ENCODE measurements at places on chromosomes 13 and 19.

DNA sequence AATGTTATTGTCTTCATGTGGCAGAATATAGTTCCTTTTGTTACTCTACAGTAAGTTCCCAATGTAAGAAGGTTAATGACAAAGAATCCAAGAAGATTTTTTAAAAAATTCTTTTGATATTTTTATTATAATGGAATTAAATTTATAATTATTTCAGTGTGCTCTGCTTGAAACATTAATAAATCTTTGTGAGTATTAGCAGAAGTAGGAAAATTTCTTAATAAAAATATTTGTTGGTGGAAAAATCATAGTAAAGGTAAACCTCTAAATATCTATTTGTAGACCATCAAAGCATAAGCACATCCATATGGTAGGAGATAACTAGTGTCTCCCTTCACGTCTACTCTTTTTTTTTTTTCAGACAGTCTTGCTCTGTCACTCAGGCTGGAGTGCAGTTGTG lies 4.3 kb downstream of the CSNK1A1L start:
- no peak for DNase-seq

DNA sequence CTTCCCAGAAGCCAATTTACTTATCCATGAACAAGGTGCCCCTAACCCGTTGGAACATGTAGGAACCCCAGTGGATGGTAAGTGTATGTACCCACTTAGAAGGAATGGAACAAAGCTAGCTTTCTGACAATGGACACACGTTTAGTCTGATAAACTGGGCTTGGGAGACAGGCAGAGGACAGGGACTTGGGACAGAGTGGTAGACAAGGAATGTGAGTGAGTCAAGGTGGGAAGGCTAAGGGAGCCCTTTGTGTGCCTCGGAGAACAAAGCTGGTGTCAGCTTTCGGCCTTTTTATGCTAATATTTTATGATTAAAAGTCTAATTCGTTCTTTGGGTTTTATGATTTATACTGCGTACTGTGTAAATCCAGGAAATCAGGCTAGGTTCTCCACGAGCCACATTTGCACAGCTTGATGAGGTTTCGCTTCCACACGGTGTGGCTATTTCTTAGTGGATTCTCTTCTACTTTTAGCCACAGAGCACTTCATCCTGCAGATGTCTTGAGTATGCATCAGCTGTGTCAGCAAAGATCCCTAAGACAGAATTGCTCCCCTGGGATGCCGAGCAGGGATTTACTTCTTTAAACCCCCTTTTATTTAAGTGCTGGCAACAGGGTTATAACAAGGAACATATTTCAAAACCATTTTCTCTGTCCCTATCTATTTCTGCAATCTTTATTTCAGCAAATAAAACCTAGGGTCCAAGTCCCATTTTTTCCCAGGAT lies 258.5 kb downstream of the DLEU7 start:
- DNase-seq: no peak

DNA sequence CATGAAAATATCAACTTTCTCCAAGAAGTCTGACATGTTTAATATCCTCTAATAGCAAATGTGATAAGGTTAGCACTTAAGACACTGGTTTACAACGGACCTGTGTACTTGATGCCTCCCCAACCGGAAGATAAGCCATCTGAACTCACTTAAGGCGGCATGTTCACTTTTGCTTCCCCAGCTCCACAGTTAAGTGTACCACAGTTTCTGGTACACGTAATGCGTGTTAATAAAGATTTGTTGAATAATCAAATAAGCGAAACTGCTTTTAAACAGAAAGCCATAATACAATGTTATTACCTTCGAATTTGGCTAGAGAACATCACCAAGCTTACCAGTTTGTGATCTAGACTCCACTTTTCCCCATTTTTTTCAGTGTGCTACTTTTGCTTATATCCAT lies 1.4 kb upstream of the PAN3 start:
- no peak for DNase-seq

- peak; percentile 60 for DNase-seq
Measured at GRCh38 chr13:113951246-113951999, 22.5 kb downstream of the C13orf46 start.

GRCh38 chr13:94505730-94506129 lies 26.2 kb upstream of the DCT start:
- DNase-seq: no peak

DNA sequence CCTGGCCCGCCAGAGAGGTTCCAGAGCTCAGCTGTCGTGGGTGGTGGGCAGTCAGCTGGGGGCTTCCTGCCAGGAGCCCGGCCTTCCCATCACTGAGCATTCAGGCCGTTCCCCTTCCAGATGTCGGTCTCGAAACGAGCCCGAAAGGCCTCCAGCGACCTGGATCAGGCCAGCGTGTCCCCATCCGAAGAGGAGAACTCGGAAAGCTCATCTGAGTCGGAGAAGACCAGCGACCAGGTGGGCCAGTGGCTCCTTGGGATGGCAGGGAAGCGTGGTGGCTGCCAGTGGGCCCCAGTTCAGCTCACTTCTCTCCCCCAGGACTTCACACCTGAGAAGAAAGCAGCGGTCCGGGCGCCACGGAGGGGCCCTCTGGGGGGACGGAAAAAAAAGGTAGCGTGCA lies 19.3 kb downstream of the HDGFL2 start:
- DNase-seq: no peak

DNA sequence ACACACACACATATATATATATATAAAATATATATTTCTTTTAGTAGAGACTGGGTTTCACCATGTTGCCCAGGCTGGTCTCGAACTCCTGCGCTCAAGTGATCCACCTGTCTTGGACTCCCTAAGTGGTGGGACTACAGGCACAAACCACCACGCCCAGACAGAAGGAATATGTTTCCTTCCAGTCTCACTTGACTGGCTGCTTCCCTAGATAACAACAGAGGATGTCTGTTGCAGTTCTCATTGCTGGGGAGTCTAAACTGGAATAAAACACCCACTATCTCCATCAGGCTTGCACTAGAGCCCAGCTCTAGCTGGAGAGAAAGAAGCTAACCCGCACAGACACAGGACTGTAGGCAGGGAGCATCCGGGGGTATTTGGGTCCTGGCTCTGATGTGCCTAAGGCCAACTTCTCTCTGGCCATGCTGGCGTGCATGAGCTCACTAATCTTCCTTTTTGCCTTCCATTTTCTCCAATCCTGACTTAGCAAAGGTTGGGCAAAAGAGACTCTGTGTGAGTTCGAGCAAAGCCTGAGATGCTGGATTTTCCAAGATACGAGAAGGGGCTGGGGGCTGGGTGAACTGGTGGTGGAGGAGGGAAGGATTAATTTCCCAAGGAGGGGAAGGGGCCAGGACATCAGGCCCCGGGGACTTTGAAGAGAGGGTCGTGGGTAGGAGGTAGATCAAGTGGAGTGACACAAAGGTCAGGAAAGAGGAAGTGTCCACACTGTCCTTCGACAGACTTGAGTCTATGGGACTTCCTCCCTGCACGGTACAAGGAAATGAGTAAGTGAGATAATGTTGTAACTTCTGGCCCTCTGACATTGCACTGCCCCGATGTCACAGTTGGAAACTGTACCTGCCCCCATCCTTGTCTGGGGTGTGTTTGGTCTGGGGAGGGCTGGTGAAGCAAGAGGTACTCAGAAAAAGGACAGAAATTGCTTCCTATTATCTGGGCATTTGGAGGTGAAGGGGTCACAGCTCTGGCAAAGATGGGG lies 22.5 kb upstream of the ALOX5AP start:
- no peak for DNase-seq

DNA sequence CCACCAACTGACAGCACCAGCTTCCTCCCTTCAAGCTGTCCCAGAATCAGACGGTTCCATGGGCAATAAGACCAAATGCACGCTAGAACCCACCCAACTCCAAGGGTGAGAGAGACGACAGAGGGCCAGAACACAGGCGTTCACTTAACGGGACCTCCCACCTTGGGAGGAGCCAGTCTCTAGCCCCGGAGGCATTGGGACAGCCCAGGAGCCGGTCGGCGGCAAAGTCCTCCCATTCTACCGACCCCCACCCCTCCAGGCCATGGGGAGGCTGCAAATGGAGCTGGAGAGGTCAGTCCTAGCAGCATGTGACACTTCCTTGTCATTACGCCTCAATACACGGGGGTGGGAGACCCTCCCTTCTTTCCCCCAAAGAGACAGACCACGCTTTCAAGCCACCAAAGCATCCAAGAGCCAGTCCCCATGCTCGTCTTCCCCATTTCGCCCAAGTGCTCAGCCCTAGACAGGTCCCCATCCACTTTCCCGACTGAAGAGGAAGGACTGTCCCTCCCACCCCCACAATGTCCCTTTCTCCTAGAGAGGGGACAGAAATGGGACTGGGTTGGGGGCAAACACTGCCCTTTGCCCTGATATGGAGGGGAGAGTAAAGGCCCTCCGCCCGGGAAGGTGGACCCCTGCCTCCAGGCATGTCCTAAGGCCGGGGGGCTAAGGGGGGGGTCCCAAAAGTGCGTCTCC lies 964 bp downstream of the KHSRP start:
- DNase-seq: peak; percentile 39

DNA sequence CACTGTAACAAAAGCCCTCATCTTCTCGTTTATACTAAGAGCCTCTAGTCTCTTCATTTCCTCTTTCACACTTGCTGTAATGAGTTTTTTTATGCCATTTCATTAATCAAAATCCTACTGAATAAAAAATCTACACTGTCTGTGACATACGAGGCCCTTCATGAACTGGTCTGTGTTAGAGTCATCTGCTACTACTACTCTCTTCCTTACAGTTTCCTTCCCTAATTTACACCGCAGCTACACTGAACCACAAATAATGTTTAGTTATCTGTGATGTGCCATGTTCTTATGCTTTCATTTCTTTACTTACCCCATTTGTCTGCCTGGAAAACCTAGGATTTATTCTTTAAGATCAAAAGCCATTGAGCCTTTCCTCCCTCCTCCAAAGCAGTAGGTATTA lies 16.0 kb downstream of the UFM1 start:
- DNase-seq: no peak

DNA sequence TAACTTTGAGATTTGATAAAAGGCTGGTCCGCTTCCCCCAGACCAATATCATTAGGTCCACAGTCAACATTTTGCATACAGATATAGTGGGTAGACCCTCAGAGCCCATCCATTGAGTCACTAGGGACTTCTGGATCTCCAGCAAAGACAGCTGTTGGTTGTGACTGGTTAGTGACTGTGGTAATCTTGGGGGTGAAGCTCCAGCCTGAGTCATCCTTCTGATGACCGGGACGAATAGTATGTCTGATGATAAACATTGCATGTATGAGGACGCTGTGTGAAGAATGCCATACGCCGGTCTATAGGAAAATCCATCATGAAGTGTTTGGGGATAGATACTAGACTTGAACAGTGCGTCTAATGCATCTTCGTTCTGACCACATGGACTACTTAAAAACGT lies 307.0 kb downstream of the UQCRFS1 start:
- no peak for DNase-seq

- no peak for DNase-seq
Measured at GRCh38 chr19:18587561-18587960, 1.0 kb upstream of the REX1BD start.

DNA sequence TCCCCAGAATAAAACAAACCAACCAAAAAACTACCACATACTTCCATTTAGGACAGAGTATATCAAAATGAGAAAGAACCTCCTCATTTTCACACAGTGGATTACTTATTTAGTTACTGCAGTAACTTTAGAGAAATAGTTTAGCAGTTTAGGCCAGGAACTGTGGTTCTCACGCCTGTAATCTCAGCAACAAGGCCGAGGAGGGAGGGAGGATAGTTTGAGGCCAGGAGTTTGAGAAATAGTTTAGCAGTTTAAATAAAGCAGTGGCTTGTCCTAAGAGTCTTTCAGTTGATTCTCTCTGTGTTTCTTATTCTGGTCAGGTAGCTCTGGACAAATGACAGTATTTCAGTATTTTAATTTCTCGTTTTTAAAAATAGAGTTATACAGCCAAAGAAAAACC lies 9.4 kb downstream of the HMGB1 start:
- no peak for DNase-seq

DNA sequence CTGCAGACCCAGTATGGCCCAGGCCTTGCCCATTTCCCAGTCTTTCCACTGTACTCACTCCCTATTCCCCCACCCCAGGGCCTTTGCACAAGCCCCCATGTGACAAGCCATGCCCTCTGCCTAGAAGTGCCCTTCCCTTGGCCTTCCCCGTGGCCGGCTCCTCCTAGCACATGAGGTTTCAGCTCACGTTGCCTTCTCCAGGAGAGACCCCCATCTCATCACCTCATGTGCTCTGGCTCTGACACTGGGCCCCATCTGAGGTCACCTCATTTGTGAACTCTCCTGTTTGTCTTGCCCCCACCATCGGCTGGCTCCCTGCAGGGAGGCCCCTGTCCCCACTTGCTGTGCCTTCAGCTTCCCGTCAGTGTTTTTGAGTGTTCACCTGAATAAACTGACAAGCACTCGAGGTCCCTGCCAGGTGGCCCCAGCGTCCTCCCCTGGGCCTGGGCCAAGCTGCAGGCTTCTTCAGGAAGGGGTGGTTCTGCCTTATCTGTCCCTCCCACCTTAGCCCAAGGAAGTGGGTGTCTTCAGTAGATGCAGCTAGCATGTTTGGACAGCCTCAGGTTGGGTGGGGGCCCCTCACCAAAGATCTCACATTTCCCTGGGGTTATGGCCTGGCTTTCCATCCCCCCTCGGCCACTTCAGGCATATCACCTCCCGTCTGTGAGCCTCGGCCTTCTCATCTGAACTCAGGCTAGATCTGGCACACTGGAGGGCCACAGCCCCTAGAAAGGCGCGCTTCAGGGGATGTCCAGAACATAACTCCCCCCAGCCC lies 3.8 kb upstream of the SLC25A42 start:
- no peak for DNase-seq

DNA sequence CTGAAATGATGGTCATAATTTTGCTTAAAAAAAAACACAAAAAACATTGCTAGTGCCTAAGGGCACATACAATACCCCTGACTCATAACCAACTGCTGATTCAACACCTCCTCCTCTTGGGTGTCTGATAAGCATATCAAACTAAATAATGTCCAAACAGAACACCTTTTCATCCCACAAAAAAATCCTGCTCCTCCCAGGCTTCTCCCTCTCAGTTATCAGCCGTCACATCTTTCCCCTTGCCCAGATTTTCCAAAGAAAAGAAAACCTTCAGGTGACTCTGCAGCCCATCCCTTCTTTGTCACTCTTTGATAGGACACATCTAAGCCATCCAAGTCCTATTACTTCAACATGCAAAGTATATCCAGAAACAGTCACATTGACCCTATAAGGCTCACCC lies 46.9 kb downstream of the ABCC4 start:
- DNase-seq: no peak

DNA sequence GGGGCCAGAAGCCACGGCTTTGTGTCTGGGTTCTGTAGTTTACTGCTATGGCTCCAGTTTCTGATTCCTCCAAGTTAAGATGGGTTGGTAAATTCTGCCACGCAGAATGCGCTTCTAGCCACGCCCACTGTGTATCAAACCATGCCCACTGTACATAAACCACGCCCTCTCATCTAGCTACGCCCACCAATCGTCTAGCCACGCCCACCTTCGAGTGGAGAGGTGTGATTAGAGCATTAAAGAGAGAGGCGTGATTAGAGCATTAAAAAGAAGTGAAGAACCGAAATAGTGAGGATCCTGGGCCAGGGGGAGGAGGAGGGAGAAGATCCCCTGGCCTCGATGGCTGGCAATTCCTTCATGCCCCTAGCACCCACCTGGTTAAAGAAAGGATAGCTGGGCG lies 43.7 kb upstream of the ADGRE5 start:
- DNase-seq: peak; percentile 35
